Stimulated activated CD4-positive, alpha-beta T cell treated with anti-CD3 and anti-CD28 coated beads, Interleukin-12 subunit alpha, Interleukin-12 subunit beta, amount 100 ng/mL, for 48 hours (primary cell): ENCODE measurements at places on chromosomes 13 and 19.

DNA sequence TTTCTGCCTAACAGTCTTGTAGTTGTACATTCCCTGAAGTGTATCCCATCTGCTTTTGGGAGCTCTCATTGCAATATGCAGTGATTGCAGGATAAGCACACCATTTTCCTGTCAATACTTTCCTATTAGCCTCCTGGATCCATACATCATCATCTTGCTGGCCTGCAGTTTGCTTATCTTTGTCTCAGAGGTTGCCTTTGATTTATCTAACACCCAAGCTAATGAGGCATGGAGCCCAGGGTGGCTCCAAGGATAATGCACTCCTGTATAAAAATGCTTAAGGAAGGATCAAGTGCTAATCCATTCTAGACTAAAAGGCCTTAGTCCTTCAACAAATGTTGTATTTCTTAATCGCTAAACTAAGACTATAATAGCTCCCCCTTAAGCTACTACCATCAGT is 161.6 kb upstream of the OBI1 start:
- DNase-seq = no peak

DNA sequence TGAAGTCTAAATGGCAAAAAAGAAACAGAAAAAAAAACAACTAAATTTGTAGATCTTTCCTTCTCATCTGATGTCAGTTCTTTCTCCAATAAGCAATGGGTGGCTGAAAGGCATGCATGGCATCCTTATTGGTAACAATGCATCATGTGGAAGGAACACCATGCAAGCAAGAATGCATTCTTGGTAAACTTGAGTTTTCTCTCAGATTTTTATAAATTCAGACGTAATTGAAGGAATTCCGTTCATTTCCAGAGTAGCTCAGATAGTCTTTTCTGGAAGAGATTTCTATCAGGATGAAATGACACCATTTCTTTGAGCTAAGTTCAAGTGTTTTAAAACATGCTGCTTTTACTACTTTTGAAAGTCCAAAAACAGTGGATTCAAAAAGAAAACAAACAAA is 373.0 kb downstream of the COG6 start:
- DNase-seq = no peak

GRCh38 chr19:28956421-28956820 is 256.5 kb downstream of the UQCRFS1 start:
- DNase-seq = no peak

DNA sequence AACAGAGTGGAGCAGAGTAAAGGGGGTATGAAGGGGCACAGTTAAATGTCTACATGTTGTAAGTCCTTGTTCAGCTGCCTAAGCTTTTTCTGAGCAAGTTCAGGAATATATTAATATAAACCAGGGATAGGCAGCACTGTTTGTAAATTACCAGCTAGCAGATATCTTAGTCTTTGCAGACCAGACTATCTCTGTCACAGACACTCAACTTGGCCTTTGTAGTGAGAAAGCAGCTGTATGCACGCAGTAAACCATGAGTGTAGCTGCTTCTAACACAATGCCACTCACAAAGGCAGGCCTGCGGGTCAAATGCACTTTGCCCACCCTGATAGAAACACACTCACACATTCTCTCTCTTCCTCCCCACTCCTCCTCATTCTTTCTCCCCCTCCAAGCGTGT is 1016.9 kb downstream of the UQCRFS1 start:
- DNase-seq = no peak

- DNase-seq = no peak
Measured at GRCh38 chr13:94641409-94641941, 39.8 kb downstream of the GPR180 start.

DNA sequence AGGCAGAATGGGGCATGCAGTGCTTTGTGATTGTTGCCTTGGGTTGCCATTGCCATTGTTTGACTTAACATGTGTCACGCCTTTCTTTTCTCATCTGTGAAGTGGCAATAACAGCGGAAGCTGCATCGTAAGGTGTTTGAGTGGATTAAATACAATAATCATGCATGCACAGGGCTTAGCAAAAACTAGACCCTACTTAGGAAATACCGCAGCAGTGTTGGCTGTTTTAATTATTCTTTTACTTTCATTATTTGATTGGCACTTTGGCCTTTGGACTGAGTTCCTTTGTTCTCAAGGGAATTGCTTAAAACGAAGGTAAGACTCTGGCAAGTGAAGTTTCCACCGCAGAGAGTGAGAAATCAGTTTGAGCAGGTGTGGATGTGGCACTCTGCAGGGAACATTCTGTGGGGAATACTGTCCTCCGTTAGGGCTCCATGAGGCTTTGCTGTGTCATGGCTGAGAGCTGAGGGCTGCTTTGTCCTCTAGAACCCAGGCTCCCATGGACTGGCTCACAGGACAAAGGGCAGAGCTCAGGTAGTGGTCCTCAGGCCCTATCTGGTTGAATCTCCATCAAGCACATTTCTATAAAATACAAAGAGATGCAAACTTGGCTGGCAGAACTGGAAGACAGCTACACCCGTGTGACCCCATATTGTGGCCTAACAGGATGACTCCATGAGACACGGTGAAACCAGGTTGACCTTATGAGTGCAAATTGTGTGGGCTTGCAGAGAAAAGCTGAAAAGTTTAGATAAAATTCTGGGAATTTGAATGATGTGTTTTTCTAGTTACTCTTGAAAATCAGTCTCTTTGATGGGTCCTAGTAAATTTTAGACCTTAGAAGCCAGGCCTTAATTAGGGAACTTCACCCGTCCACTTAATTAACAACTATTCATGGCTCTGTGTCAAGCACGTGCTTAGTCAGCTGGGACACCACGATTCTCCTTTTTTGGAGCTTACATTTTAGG is 407.2 kb downstream of the KCNRG start:
- no peak for DNase-seq

GRCh38 chr19:40685016-40685526 is 5.4 kb downstream of the NUMBL start:
- DNase-seq = no peak
